Stimulated activated CD4-positive, alpha-beta T cell treated with anti-CD3 and anti-CD28 coated beads, Interleukin-1b, Interleukin-23, amount 100 ng/mL, for 24 hours (primary cell): ENCODE measurements at places on chromosomes 3 and 15.

- no peak for DNase-seq
These were observed 30.8 kb upstream of the ZBTB38 start for GRCh38 chr3:141337523-141337854.

GRCh38 chr3:151891721-151892120 is 18.3 kb downstream of the SUCNR1 start:
- DNase-seq, result no peak

DNA sequence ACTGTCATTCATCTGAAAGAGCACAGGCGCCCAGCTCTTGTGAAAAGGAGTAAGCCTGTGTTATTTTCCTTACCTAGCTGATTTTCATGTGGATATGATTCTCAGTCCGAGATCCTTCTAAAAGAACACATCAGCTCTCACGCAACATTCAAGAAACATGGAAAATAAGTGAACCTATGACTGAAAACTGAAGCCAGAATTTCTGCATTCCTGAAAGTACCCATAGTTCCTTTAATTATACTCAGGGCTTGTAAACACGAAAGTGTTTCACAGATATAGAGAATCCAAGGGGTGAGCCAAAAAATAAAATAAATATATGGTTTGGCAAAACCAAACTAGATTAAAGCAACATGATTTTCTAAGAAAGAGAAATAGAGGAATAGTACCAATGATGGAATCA is 100.8 kb upstream of the CHMP2B start:
- DNase-seq, result no peak

DNA sequence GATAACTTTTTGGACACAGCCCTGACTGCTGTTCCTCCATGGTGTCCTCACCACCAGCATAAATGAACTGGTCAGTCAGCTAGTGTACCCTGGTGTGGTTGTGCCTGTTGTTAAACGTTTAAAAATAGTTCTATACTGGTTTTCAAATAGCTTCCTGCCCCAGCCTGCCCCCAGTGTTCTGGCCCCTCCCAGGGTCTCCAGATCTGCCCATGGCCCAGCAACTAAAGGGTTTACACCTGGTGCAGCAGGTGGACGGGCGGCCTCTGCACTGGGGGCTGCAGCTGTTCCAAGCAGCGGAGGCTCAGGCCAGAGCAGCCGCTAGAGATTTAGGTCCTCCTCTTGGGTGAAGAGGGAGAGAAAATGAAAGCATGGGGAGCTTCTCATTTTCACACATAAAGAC is 6.1 kb upstream of the NR2E3 start:
- DNase-seq, result no peak

- no peak for DNase-seq
These were observed 8.4 kb downstream of the ARMC8 start for GRCh38 chr3:138195481-138195880.

- DNase-seq, result no peak
These were observed 28.9 kb downstream of the ALDH1A2 start for GRCh38 chr15:58036579-58036978.
